ENCODE measurements at places on chromosomes 4 and X. TPM values are rescaled to one million over a fixed set of nuclear protein-coding genes. Genes with fewer than 3 reads are reported as not detected.

DNA sequence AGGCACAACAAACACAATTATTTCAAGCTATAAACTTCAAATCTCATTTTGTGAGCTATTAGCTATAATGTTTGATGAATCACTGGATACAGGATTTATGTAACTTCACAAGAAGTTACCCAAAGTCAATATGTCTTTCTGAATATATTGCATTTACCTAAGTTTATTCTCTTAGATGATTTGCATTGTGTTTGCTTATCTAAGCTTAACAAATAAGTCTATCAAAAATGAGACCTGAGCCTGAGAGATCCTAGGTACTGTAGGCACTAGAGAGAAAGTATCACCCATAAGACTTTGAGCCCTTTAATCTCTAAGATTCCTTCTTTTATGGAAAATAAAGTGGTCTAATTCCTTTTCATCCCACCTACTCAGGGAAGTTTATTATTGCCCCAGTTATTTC lies 178.2 kb downstream of the NAF1 start:
- no peak for DNase-seq

GRCh38 chr4:129240816-129241215 lies 144.9 kb downstream of the C4orf33 start:
- DNase-seq: no peak

GRCh38 chr4:107801766-107802211 lies 22.9 kb upstream of the SGMS2 start:
- no peak for DNase-seq

Gene NDUFB11
- total RNA-seq: 60.7 TPM

Gene RTL5
- total RNA-seq: 1.9 TPM

Gene NPY2R
- total RNA-seq: not detected

GRCh38 chr4:38071801-38072431 lies 111.7 kb downstream of the PTTG2 start:
- no peak for DNase-seq

Gene RAB33A
- 0.47 TPM for total RNA-seq

- DNase-seq: no peak
Measured at GRCh38 chr4:56791316-56791715, 30.2 kb downstream of the SPINK2 start.

GRCh38 chrX:114178126-114178525 lies 405.8 kb upstream of the HTR2C start:
- DNase-seq: no peak

Gene EPGN
- total RNA-seq: 0.23 TPM

Gene GPR173
- total RNA-seq: 2.4 TPM

GRCh38 chrX:57422289-57422688 lies 135.8 kb downstream of the FAAH2 start:
- no peak for DNase-seq

DNA sequence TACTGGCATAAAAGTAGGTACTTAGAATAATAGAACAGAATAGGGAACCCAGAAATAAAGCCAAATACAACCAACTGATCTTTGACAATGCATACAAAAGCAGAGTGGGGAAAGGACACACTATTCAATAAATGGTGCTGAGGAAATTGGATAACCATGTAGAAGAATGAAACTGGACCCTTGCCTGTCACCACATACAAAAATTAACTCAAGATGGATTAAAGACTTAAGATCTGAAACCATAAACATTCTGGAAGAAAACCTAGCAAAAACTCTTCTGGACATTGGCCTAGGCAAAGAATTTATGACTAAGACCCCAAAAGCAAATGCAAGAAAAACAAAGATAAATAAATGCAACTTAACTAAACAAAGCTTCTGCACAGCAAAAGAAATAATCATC lies 45.6 kb downstream of the ARFIP1 start:
- DNase-seq: no peak

- no peak for DNase-seq
Measured at GRCh38 chr4:74547042-74547441, 102.1 kb downstream of the AREG start.

GRCh38 chrX:1451661-1452515 lies 821 bp downstream of the ASMTL start:
- no peak for DNase-seq

- no peak for DNase-seq
Measured at GRCh38 chr4:58553031-58553430, 1442.8 kb upstream of the IGFBP7 start.

All from glomerular endothelial cell (primary cell).